ENCODE measurements at places on chromosomes 2 and 18. TPM values are rescaled to one million over a fixed set of nuclear protein-coding genes. Genes with fewer than 3 reads are reported as not detected.

DNA sequence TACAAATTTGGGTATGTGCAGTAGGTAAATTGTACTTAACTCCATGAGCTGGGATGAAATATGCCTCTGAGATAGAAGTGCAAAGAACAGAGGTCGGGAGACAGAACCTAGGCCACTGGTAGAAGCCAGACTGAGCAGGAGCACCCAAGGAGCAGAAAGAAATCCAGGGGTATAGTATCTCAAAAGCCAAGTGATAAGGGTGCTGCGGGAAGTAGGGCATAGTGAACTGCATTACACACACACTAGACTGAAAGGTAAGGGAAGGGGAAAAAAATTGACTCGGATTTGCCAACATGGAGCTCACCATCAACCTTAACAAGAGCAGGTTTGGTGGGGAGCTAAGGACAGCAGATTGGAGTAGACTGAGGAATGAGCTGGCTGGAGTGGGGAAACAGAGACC is 89.3 kb upstream of the TMEM247 start:
- DNase-seq: no peak

- no peak for DNase-seq
Observed at GRCh38 chr18:45844938-45845337, 19.5 kb downstream of the SIGLEC15 start.

Gene PRSS56
- not detected for total RNA-seq

- no peak for DNase-seq
Observed at GRCh38 chr2:120729406-120730399, 6.0 kb upstream of the GLI2 start.

DNA sequence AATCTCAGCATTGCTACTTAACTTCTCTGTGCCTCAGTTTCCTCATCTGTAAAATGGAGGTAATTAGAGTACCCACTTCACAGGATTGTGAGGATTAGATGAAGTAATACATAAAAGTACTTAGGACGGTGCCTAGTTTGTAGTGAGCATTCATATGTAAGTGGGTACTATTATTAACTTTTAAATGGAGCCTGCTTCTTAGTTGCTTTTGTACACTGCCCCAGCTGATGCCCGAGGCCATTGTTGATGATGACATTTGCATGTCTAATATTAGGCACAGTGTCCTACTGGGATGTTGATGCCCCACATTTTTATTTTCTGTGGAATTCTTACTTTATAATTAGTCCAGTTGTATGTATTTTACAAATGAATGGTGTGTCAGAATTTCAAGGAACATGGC is 79.7 kb upstream of the STON1 start:
- DNase-seq: no peak

DNA sequence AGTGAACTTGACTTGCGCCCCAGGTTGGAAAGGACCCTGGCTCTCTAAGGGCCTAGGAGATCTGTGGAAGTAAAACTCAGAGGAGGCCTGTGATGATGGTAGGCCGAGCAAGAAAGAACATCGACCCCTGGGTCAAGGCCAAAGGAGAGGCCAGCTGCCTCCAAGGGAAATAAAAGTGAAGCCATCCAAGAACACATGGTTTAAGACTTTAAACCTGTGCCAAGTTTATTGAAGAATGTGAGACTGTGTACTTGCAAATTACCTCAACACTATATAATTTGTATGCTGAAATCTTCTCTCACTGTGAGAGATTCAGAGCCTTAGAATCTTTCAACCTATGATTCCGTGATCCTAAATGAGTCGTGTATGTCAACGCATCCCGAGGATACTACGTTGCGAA is 40.7 kb upstream of the COBLL1 start:
- DNase-seq: no peak

DNA sequence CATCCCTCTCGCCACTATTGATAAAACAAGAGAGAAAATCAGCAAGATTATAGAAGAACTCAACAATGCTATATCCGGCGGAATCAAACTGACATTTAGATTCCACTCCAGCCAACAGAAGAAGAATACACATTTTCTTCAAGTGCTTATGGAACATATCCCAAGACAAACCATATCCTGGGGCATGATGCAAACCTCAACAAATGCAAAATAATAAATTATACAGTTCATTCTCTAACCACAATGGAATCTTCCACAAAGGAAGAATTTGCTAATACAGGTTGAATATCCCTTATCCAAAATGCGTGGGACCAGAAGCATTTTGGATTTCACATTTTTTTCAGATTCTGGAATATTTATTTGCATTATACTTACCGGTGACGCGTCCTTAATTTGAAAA is 51.4 kb upstream of the YPEL5 start:
- no peak for DNase-seq

Gene UGGT1
- total RNA-seq: 57.7 TPM

Gene IHH
- total RNA-seq: 0.66 TPM

GRCh38 chr2:197307933-197308521 is 2.6 kb downstream of the ANKRD44 start:
- DNase-seq: no peak

Gene NT5DC4
- not detected for total RNA-seq

- no peak for DNase-seq
Observed at GRCh38 chr18:48018851-48019250, 88.4 kb upstream of the SMAD2 start.

Gene SIGLEC15
- 1.5 TPM for total RNA-seq

Gene CARF
- 16.6 TPM for total RNA-seq

DNA sequence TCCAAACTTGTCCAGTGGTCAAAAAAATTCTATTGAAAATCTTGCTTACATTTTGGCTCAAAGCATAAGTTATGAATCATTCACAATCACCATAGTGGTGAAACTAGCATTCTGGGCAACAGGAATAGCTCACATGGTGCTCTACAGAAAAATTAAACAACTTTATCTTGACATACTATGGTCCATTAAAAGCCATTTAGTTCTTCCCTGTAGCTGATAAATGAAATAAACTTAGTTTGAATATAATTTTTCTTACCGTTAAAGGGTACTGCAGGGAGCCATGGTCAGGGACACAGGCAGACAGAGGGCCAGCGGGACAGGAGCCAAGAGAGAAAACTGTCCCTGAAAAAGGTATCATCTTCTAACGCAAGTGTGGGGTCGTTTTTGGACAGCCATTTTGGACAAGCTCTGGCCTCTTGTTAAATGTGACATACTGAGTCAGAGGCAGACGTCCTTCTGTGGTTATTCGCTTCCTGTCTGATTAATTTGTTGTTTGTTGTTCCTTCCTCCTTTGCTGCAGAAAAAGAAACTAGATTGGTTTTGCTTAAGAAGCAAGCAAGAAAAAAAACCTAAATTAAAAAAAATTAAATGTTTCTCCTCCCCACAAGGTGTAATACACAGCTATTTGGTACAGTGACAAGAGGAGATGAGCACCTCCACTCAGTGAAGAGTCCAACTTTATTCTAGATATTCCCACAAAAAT is at the start of gene WIPF1:
Gene WIPF1 (minus strand): TSS at position 460 of the 703 bp plus-strand sequence. CDS start 12,231 bp downstream, outside the sequence.
- DNase-seq: no peak

- DNase-seq: no peak
Observed at GRCh38 chr2:149443150-149443549, 112.8 kb downstream of the LYPD6 start.

GRCh38 chr2:69581774-69582581 is 61.6 kb downstream of the AAK1 start:
- DNase-seq: no peak

- no peak for DNase-seq
Observed at GRCh38 chr18:3454365-3455089, 4.6 kb downstream of the TGIF1 start.

- DNase-seq: no peak
Observed at GRCh38 chr2:10783421-10783820, 29.2 kb downstream of the PDIA6 start.

Gene NEB
- total RNA-seq: 2.8 TPM

Gene C1QL2
- 0.66 TPM for total RNA-seq

DNA sequence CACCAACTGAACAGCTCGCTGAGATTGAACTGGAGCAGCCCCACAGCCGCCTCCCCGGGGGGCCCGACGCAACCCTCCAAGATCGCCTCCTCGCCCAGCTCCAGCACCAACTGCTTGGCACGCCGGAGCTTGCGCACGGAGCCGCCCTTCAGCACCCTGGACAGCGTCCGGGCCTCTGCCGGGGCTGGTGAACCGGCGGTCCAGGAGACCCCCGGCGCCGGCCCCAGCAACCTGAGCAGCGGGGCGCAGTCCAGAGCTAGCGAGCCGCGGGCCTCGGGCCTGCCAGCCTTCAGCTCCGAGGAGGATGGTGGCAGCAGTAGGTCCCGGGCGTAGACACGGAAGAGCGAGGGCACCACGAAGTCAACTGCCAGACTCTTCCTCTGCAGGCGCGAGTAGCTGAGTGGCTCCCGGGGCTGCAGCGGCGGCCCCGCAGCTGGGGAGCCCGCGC is 1.2 kb downstream of the ALK start:
- DNase-seq: no peak

Gene CLEC4F
- total RNA-seq: not detected

DNA sequence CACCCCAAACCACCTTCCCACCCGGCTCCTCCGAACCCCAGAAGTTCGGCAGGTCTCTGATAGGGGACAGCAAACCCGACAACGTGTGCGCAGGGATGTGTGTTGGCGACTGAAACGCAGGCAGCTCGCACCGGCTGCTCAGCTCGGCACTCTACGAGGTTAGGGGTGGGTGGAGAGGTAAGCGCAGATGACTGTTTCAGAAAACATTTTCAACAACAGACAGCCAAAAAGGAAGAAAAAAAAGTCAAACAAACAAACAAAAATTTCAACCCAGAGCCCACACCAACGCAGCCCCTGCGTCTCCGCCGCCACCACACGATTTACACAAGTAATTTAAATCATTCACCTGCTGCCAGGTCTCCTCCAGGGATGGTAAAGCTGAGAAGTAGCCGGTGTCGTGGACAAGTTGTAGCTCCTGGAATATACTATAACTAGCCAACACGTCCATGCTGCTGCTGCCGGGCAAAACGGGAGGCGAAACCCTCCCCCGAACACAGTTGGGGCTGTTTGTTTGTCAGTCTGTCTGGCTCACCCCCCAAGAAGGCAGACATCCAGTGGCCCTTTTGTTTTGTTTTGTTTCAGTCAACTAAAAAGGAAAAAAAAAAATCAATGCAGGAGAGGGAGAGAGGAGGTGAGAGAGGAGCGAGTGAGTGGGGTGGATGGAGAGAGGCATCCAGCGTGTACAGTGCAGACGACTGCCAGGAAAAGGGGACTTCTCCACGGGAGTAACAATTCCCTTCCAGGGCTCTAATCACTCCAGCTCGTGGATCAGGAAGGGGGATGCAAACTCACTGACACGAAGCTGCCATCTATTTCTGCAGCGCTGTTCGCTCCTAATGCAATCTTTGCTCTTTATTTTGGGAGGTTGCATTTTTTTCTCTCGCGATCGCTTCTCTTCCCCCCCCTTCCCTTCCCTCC is at the start of gene KLF7:
Gene KLF7 (minus strand): TSS at position 828 of the 918 bp plus-strand sequence. CDS start 380 bp downstream, at position 448.
- DNase-seq: peak; percentile 56

Gene ALK
- total RNA-seq: 0.33 TPM

Gene DAW1
- total RNA-seq: not detected

Gene AP1S3
- total RNA-seq: 2.1 TPM

- no peak for DNase-seq
Observed at GRCh38 chr2:211204456-211204855, 648.1 kb downstream of the CPS1 start.

DNA sequence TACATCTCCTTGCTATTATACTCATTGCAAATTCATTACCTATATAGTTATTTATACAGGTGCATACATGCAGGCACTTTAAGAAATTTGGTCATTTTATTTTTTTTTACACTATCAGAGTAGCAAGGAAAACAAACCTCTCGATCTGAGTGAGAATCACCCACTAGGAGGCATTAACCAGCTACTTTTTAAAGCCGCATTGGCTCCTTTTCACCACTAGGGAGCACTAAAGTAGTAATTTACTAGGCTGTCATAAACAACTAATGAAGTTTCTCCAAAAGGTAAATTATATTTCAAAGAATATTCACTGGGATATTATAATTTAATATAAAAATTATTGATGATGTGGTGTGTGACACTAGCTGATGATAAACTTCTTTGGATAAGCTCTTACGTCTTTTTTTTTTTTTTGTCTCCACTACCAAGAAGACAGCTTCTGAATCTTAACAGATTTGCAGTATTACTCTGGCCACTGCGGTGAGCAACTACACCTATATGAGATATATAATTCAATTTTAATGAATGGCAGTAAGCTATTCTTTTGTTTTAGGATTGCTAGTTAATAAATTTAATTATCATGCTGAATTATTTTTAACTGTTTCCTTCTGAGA is 101.9 kb downstream of the NOL4 start:
- no peak for DNase-seq

- DNase-seq: no peak
Observed at GRCh38 chr18:25061395-25061794, 290.6 kb downstream of the ZNF521 start.

GRCh38 chr2:38394041-38394440 is 17.0 kb upstream of the ATL2 start:
- no peak for DNase-seq

Gene TMEM198
- 1.9 TPM for total RNA-seq
